NCI-H526 treated with DMSO at 0.1 percent for 48 hours (cell line): ENCODE measurements at places on chromosomes 3 and 15.

DNA sequence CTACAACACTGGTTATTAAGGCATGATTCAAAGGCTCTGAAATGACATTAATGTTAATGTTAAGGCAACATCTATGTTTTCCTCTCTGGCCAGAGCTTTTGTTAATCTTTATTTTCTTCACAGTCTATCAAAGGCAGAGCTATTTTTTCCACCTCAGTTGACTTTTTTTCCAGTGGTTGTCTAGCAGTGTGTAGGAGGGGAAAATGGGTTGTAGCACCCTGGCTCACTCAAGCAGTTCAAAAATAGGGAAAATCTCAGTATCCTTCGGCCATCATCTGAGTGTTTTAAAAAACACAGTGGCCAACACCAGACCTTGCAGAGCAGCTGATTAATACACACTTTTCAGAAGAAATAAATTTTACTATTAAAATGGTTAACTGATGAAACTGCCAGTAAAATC lies 21.4 kb downstream of the CBLB start:
- DNase-seq, result no peak

- no peak for DNase-seq
These were observed 83.5 kb downstream of the IGF1R start for GRCh38 chr15:98731712-98732450.

GRCh38 chr3:42351207-42351606 lies 59.2 kb downstream of the LYZL4 start:
- no peak for DNase-seq

- peak; percentile 51 for DNase-seq
These were observed 78.5 kb upstream of the PRR20G start for GRCh38 chr3:127366383-127366782.

GRCh38 chr3:66475386-66476020 lies 25.3 kb downstream of the LRIG1 start:
- DNase-seq, result peak; percentile 89

DNA sequence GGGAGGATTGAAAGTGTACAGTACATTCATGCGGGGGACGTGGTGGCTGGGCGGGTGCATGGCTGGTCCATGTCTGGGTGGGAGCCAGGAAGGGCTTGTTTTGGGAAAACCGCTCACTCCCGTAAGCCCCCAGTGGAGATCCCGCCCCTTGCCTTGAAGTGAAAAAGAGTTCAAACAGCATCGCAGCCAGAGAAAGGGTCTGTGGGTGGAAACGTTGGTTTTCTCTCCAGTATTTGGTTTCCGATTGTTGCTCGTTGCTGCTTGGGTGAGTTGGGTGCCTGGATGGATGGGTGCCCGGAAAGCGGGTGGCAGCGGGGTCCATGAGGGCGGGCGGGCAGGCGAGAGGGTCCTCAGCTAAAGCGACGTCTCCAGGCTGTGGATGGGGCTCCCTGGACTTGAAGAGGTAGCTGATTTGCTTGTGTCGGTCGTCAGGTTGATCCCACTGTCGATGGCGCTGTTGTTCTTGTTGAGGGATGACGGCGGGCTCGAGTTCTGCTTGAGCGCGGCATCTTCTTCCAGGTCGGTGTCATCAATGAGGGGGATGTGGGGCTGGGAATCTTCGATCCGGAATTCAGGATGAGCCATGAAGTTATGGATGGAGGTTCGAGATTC lies 7.7 kb upstream of the SEC13 start:
- DNase-seq, result no peak

DNA sequence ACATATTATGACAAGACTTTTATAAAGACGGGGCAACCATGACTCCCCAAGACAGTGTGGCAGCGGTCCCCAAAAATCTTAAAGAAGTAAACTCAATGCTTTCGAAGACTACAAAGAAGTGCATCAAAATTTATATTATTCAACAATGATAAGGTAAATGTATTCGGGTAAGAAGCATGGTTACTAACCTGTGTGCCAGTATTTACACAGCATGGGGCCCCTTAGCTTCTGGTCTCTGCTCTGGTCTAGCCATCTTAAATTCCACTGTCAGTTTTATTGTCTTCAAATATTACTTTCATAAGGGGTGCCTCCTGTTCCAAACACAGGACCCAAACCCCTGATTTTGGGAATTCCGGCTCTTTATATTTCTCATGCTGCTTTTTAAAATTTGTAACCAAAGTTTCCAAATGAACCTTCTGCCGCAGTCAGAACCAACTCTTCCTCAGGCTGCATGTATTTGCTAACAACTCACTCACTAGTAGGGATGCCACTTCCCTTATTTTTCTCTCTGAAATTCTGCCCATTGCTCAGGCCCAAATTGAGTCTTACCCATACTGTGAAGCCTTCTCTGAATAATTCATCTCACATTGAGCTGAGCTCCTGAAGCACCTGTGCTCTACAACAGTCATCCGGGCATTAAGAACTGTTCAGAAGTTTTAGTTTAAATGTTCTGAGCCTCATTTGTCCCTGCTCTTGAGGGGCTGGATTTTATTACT lies 1.2 kb downstream of the TTC23 start:
- no peak for DNase-seq

- DNase-seq, result no peak
These were observed 67.7 kb downstream of the SCN5A start for GRCh38 chr3:38581774-38582173.

GRCh38 chr15:90968434-90968833 lies 13.8 kb downstream of the RCCD1 start:
- no peak for DNase-seq

DNA sequence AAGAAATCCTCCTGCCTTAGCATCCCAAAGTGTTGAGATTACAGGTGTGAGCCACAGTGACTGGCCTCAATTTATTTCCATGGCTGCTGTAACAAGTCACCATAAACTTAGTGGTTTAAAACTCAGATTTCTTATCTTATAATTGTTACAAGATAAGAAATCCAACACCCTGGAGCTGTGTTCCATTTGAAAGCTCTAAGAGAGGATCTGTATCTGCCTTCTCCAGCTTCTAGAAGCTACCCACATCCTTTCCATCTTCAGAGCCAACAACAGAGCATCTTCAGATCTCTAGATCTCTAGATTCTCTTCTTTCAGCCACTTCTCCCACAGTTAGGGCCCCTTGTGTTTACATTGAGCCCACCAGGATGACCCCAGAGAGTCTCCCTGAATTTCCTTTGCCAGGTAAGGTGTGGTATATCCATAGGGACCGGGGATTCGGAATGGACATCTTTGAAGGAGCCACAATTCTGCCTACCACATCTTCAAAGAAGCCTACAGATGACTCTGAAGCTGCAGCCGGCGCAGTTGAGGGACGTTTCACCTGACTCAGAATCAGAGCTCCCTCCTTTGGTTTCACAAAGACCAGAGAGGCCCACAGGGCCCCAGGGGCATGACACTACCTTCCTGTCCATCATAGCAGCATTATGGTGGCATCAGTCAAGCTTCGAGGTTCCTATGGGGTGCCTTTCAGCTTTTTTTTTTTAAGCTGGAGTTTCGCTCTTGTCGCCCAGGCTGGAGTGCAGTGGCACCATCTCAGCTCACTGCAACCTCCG lies 87.0 kb upstream of the IGF1R start:
- DNase-seq, result no peak

DNA sequence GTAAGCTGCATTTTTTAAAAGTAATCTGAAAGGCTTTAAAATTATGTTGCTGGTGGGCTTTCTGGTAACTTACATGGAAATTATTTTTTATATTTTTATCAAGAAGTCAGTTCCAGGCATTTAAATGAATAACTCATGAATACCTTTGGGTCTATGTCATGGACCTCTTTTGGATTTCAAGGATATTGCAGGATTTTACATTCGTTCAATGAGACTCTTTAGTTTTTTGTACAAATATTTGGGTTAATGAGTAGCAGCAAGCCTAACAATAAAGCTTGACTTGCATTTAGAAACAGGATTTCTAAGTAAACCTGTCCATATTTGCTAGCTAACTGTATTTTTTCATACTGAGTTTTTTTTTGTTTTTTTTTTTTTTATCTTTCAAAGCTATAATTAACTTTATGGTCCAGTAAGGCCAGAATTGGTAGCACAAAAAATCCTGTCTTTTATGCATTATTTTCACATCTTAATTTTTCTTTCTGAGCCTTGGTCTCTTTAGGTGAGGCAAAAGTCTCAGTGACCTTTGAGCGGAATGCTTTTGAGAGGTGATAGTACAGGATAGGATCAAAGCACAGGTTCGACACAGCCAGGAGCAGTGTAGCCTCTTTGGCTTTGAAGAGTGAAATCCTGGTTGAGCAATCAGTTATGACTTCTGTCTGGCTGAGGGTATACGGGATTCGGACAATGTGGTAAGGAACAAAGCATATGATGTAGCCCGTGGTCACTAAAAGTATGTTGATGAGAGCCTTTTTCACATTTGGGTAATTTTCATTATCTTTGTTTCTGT lies 4.8 kb downstream of the GPR171 start:
- no peak for DNase-seq

GRCh38 chr15:83498801-83499200 lies 51.7 kb downstream of the SH3GL3 start:
- DNase-seq, result no peak

DNA sequence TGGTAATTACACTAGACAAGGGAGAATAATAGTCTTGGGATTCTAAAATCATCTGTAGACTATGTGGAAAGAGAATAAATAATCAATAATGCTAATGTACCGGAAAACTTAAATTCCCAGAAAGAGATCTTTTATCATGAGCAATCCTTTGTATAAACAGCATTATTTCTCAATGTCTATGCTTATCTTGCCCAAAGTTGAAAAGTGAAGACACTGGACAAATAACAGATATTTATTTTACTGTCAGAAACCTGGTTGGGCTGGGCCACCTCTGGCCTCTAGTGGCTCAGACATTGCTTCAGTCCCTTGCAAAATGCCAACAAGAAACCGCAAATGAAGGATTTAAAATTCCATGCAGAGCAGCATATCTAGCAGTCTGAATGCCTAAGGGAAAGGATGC lies 409.9 kb downstream of the FHIT start:
- DNase-seq, result no peak

GRCh38 chr3:12005951-12006625 lies 1.9 kb downstream of the SYN2 start:
- no peak for DNase-seq

DNA sequence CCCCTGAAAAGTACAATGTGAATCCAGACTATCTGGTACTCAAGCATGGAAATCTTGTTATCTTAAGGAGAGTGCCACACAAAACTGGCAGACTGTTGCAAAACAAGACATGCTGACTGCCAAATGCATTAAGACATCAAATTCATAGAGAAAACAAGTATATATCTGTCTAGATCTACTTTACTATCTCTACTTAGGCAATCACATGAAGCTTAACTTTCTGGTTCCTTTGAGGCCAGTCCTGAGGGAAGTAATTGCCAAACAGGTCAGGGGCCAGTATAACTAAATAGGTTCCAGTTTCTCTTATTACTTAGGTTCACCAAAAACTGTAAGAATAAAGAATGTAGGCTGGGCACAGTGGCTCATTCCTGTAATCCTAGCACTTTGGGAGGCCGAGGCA lies 15.9 kb upstream of the SLC4A7 start:
- no peak for DNase-seq

GRCh38 chr15:95087253-95087609 lies 855.9 kb downstream of the MCTP2 start:
- no peak for DNase-seq

DNA sequence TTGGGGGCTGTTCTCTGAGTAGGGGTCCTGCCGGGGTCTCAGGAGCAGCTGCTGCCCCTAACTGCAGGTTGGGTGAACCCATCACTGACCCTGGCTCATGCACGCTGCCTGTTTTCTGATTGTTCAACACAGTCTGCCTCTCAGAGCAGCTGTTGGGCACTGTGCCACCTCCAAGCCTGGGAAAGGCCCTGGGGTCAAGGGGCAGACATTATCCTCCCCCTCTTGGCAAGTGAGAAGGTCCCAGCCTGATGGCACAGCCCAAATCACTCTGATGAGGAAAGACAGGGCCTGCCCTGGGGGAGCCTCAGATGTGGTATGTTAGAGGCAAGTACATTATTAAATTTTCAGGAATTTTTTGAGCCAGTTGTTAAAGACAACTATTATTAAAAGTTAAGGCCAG lies 14.1 kb upstream of the GNAT1 start:
- no peak for DNase-seq

DNA sequence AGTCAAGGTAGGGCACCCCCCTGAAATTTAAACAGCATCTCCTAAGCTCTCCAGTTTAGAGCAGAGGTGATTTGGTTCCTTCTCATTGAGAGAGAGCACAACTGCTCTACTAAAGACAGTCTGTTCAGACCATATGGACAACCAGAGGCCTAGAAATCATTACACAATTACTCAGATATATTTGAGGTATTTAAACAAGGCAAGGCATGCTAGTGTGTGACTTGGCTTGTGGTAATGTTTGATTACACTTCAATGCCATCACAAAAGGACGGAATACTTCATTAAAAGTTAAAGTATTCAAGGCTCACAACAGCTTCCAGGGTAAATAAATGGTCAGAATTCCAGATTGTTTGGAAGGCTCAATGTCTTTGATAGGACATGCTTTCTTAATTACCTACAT lies 110.2 kb downstream of the LRTM1 start:
- DNase-seq, result no peak

GRCh38 chr3:106126067-106126845 lies 257.4 kb upstream of the CBLB start:
- DNase-seq, result no peak

GRCh38 chr15:91916051-91916450 lies 62.5 kb downstream of the SLCO3A1 start:
- DNase-seq, result no peak

GRCh38 chr3:170473358-170473757 lies 54.7 kb downstream of the CLDN11 start:
- DNase-seq, result peak; percentile 20

DNA sequence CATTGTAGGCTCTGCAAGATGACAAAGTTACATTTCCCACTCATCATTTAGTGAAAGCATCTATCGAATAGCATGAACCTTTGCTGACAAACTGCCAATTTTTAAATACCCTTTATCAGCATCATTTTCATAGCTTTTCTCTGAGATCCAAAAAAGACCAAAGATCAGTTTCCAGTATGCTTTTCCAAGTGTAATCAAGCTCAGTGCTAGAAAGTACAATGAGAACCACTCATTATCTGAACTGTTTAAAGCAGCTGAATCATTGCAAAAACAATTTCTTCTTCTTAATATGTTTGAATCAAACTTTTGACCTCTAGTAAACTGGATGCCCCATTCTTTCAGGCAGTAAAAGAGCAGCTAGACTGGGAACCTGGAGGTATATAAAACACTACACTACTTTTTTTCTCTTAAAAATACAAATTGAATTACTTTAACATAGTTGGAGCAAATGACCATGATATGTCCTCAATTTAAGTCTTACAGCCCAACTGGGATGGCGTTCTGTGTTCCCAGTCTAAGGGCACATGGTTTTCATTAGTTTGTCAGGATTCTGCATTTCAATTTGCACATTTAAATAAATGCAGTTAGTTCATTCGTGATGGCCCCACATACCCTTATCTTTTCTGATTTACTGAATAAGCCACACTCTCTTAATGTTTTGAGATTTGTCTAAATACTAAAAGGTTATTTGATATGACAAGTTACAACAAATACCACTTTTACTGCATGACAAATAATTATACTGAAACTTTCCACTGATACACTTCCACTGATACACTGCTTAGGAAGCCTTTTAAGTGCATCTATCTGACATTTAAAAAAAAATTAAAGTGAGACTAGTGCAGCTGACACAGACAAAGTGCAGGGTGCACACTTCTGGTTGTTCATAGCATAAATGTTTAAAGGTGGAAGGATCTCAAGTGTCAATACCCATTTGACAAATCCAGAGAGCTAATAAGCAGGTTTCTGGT lies 146.0 kb upstream of the FRMD4B start:
- no peak for DNase-seq

GRCh38 chr15:51494411-51495314 lies 127.9 kb downstream of the DMXL2 start:
- no peak for DNase-seq
